ENCODE measurements at places on chromosomes 13 and 19. TPM values are rescaled to one million over a fixed set of nuclear protein-coding genes. Genes with fewer than 3 reads are reported as not detected.

- H3K27me3 ChIP-seq: peaks cover 3% of the 10 kb centered on the region
- no peak overlapping the region for H3K4me3 ChIP-seq
- no peaks in the 10 kb centered on the region for H3K36me3 ChIP-seq
- H3K4me1 ChIP-seq: peaks cover 85% of the 10 kb centered on the region
- peak overlapping the region; percentile 100 for H3K27ac ChIP-seq
Observed at GRCh38 chr19:39401549-39402345, 4.9 kb upstream of the ZFP36 start.

GRCh38 chr13:48185018-48185417, 48.0 kb upstream of the ITM2B start:
- H3K27ac ChIP-seq: peak overlapping the region; percentile 39
- no peaks in the 10 kb centered on the region for H3K36me3 ChIP-seq
- no peak overlapping the region for H3K4me3 ChIP-seq
- H3K27me3 ChIP-seq: no peaks in the 10 kb centered on the region
- peaks cover 14% of the 10 kb centered on the region for H3K4me1 ChIP-seq

GRCh38 chr13:98494769-98495168, 82.1 kb downstream of the STK24 start:
- no peaks in the 10 kb centered on the region for H3K27me3 ChIP-seq
- peak overlapping the region; percentile 90 for H3K27ac ChIP-seq

DNA sequence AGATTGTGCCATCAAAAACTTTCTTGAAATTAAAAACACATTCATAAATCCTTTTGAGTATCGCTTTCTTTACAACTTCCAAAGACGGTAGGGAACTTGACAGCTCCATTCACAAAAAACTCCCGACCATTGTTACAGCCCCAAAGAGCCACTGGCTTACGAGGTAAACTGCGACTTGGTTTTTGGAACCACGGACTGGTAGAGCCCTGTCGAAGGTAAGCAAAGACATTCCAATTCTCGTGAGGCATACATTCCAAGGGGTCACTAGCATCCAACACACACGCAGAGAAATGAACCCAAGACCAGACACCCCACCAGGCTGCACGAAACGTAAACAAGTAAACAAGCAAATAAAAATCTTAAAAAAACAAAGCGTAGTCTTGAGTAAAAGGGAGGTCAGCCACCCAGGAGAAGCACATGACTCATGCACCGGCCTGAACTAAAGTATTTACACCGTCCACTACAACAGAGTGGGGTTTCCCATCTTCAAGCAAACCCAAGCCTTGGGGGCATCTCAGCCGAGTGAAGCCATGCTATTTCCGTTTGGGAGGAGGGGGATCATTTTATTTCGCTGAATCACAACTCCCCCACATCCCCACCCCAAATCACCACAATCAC, 1.4 kb downstream of the BRD4 start:
- H3K4me3 ChIP-seq: peak overlapping the region; percentile 76
- H3K27me3 ChIP-seq: no peaks in the 10 kb centered on the region
- H3K36me3 ChIP-seq: no peaks in the 10 kb centered on the region
- peak overlapping the region; percentile 97 for H3K27ac ChIP-seq

DNA sequence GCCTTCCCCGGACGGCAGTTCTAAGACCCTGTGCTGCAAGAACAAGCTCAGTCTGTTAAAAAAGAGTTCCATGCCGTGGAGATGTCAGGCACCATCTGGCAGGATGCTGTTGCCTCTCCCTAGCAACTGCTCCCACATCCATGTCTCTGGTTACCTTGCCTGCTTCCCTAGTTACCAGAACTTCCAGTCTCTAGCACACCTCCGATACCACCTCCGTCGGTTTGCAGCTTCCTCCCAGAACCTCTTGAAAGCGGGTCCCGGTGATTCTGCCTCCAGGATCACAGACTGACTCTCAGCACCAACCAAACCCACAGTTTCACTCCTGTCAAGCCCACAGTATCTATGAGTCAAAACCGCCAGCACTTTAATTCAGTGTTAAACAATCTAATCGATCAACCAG, 55.4 kb downstream of the KCTD12 start:
- H3K36me3 ChIP-seq: no peaks in the 10 kb centered on the region
- H3K27ac ChIP-seq: peak overlapping the region; percentile 18
- no peak overlapping the region for H3K4me3 ChIP-seq
- no peaks in the 10 kb centered on the region for H3K27me3 ChIP-seq
- no peak for DNase-seq

GRCh38 chr13:21736926-21737325, 66.1 kb downstream of the FGF9 start:
- no peaks in the 10 kb centered on the region for H3K4me1 ChIP-seq
- no peaks in the 10 kb centered on the region for H3K36me3 ChIP-seq
- no peak for DNase-seq

DNA sequence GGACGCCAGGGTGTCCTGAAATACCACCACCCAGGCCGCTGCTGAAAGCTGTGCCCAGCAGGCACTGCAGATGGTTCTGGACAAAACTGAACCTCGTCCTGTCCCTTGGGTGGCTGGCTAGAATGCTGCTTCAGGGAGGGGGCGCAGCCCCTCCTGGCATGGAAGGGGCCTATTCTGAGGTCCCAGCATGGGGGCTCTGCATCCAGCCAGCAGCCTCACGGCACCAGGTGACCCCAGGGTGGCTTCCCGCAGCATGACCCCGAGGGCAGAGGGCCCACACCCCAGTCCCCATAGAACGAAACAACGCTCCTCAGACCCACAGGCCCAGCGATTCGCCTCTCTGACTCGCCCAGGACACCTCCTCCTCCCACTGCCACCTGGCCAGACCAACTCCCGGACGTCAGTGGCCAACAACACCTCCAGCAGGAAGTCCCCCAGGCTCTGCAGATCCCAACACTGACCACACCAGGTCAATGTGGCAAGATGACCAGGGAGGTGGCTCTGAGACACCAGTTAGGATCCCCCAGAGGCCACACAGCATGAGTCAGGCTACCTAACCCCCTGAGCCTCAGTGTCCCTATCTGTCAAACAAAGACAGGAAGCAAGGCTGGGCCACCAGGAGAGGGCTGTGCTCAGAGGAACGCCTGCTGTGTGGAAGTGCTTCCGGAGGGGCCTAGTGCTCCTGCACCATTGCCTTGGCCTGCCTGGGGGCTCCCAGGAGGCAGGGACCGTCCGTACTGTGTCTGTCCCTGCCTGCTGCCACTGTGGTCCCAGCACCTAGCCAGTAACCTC, 6.1 kb downstream of the MKNK2 start:
- no peaks in the 10 kb centered on the region for H3K4me1 ChIP-seq
- H3K36me3 ChIP-seq: peaks cover 33% of the 10 kb centered on the region
- no peak overlapping the region for H3K4me3 ChIP-seq
- no peak for DNase-seq

DNA sequence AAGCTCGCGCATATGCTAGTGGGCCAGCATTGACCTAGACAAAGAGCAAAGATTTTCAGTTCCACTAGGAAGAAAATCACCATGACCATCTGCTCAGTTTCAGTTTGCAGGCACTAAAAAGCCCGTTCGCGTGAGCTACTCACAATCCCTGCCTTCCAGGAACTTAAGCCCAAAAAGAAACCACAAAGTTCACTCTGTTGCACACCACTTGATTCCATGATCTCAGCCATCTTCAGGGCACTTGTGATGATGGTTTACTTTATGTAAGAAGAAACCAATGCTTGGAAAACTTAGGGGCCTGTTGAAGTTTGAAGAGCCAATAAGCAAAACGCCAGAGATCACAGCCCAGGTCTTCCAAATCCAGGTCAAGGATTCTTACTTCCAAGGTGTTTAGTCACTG, 45.0 kb upstream of the SLC15A1 start:
- H3K4me1 ChIP-seq: no peaks in the 10 kb centered on the region
- no peak overlapping the region for H3K27ac ChIP-seq
- H3K36me3 ChIP-seq: no peaks in the 10 kb centered on the region
- H3K4me3 ChIP-seq: no peak overlapping the region
- no peak for DNase-seq
- no peaks in the 10 kb centered on the region for H3K27me3 ChIP-seq

- no peak overlapping the region for H3K4me3 ChIP-seq
- H3K4me1 ChIP-seq: no peaks in the 10 kb centered on the region
- peaks cover 10% of the 10 kb centered on the region for H3K27me3 ChIP-seq
- no peak overlapping the region for H3K27ac ChIP-seq
- H3K36me3 ChIP-seq: no peaks in the 10 kb centered on the region
Observed at GRCh38 chr13:94674609-94675348, 37.6 kb downstream of the SOX21 start.

- peaks cover 47% of the 10 kb centered on the region for H3K36me3 ChIP-seq
- H3K27me3 ChIP-seq: no peaks in the 10 kb centered on the region
- no peak overlapping the region for H3K27ac ChIP-seq
- H3K4me1 ChIP-seq: peaks cover 14% of the 10 kb centered on the region
- DNase-seq: no peak
Observed at GRCh38 chr19:2815923-2816322, 3.7 kb upstream of the ZNF554 start.

DNA sequence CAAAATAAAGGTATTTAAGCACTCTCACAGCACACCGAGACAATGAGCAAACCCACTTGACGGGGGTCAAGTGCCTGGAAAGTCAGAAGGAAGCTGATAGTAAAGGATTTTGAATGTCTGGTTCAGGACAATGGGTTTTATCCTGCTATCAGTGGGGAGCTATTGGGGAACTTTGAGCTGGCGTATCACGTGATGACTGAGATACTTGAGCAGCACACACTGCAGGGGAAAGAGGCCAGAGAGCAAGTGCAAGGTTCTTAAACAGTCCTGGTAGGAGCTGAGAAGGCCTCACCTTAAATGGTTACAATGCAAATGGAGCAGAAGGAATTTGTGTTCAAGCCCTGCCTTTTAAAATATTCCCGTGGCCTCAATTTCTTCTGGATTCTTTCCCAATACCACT, 225.3 kb downstream of the LACC1 start:
- no peaks in the 10 kb centered on the region for H3K27me3 ChIP-seq
- H3K27ac ChIP-seq: peak overlapping the region; percentile 36
- no peak overlapping the region for H3K4me3 ChIP-seq
- no peak for DNase-seq
- no peaks in the 10 kb centered on the region for H3K36me3 ChIP-seq
- no peaks in the 10 kb centered on the region for H3K4me1 ChIP-seq

DNA sequence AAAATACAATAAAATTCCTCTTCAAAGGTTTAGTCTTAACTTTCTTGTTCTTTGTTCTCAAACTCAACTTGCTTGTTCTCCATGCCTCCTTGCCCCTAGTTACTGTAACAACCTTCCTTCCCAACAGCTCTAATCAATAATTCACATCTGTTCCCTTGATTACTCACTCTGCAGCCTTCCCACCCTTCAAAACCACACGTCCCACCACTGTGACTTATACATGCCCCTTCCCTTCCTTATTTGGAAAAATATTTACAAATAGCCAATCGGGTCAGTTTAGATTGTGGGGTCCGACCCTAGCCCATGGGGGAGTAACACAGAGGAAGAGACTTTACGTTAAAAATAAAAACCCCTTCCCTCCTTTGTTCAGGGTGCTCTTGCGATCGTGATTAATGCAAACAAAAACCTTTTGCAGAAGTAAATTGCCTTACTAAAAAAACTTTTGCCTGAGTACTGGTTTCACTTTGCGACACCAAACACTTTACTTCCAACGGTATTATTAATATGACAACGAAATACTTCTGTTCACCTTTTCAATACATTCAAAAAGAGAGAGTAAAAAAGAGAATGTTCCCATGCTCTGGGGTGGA, 512 bp upstream of the ZNF93 start:
- no peaks in the 10 kb centered on the region for H3K36me3 ChIP-seq
- no peak overlapping the region for H3K27ac ChIP-seq
- peak overlapping the region; percentile 81 for H3K4me3 ChIP-seq
- no peak for DNase-seq
- H3K27me3 ChIP-seq: no peaks in the 10 kb centered on the region

DNA sequence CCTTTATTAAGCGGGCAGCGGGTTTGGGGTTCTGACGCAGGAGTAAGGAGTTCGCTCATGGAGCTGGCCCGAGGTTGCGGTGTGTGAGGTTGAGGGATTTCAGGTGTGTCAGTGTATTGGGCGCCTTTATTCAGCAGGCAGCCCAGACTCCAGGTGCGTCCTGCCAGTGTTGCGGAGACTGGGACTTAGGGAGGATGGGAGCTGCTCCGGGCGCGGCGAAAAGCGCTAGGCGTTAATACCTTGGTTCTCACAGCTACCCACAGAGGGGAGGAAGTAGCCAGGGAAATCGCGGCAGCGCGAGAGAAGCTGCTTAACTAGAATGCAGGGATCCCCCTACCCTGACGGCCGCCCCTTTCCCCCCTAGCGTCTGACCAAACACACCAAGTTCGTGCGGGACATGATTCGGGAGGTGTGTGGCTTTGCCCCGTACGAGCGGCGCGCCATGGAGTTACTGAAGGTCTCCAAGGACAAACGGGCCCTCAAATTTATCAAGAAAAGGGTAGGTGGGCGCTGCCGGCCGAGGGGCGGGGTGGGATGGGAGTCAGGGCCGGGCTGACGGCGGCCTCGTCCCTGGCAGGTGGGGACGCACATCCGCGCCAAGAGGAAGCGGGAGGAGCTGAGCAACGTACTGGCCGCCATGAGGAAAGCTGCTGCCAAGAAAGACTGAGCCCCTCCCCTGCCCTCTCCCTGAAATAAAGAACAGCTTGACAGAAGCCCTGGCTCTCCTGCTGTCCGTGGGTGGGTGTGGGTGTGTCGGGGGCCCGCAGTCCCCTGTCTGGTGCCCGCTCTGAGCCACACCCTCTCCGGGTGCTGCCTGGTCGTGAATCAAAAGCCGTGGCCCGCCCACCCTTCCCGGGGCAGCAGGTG, 1.1 kb downstream of the RPL36 start:
- peak overlapping the region; percentile 76 for H3K27ac ChIP-seq
- no peak for DNase-seq
- H3K27me3 ChIP-seq: no peaks in the 10 kb centered on the region
- H3K4me1 ChIP-seq: peaks cover 14% of the 10 kb centered on the region
- H3K4me3 ChIP-seq: peak overlapping the region; percentile 73
- peaks cover 49% of the 10 kb centered on the region for H3K36me3 ChIP-seq

DNA sequence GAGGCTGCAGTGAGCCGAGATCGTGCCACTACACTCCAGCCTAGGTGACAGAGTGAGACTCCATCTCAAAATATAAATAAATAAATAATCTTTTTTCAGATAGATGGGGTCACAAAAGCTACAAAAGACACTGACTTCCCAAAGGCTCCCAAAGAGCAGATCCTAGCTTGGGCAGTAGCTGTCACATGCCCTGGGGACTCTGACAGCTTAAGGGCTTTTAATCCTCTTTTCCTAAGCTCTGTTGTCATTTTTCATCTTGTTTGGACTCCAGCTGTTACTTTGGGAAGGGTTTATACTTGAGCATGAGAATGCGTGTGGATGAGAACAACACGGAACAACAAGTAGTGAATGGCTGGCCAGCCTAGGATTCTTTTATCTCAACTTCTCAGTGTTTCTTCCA, 231.7 kb downstream of the MZT1 start:
- H3K27me3 ChIP-seq: no peaks in the 10 kb centered on the region
- DNase-seq: no peak
- no peaks in the 10 kb centered on the region for H3K36me3 ChIP-seq

DNA sequence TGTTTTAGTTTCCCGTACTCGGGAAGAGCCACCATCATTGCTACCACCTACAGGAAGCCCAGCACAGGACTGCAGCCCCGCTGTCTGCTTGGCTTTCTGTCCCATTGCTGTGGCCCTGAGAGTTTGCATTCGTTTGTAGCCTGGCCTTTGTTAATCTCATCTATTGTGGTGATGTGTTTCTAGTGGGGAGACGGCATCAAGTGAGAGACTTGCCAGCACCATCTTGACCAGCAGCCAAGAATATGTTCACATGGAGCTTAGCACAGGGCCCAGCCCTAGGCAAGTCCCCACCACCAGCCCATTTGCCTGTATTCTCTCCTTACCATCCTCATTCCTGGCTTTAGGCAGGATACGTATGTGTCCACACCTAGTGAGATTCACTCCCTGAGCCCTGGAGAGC, 17.3 kb upstream of the OVOL3 start:
- H3K4me3 ChIP-seq: no peak overlapping the region
- H3K4me1 ChIP-seq: no peaks in the 10 kb centered on the region
- no peak overlapping the region for H3K27ac ChIP-seq
- H3K36me3 ChIP-seq: no peaks in the 10 kb centered on the region
- no peak for DNase-seq

Gene C19orf18
- not detected for total RNA-seq

Gene CAMSAP3
- total RNA-seq: not detected

All from tibial nerve (tissue), 4 donors.